Activated T-cell treated with anti-CD3 and anti-CD28 coated beads, Interleukin-2, amount 50 U/mL, for 72 hours (primary cell): ENCODE measurements at places on chromosomes 5 and 9. TPM values are rescaled to one million over a fixed set of nuclear protein-coding genes. Genes with fewer than 3 reads are reported as not detected.

Gene NOTCH1
- 84.2 TPM for total RNA-seq

Gene SLC38A9
- 25.9 TPM for total RNA-seq

Gene KLF9
- total RNA-seq, result 27.5 TPM

Gene PSMB7
- total RNA-seq, result 120 TPM

Gene CCNB1
- total RNA-seq, result 117 TPM

Gene CTXN3
- total RNA-seq, result not detected

Gene ENTPD2
- 0.48 TPM for total RNA-seq

Gene TAF11L12
- not detected for total RNA-seq
